ENCODE measurements at places on chromosomes 12 and 14. TPM values are rescaled to one million over a fixed set of nuclear protein-coding genes. Genes with fewer than 3 reads are reported as not detected.

Gene SPIC
- total RNA-seq = not detected

Gene KIF5A
- total RNA-seq = 0.20 TPM

Gene ERG28
- 16.6 TPM for total RNA-seq

Gene AVPR1A
- total RNA-seq = 0.07 TPM
